NCI-H524 (cell line): ENCODE measurements at places on chromosomes 6 and 20.
A peak's percentile ranks its signal among the peaks of the same experiment; 100 is the strongest.

- no peak for DNase-seq
These were observed 3.2 kb downstream of the HRH3 start for GRCh38 chr20:62216636-62217566.

DNA sequence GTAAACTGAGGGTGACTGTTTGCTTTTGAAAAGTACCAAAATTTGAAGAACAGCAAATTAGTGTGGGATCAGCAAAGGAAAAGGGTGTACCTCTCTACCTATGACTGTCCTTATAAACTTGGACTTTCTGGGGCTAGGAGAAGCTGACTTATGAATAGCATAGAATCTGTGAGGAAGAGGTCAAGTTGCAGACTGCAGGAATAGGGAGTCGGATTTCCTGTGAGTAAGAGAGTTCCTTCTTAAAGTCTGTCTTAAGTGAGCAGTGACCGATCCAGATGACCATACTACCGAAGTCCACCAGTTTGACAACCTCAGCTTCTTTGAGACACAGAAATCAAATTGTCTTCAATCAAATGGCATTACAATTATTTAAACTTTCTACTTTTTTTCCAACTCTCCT lies 708.7 kb downstream of the UTRN start:
- no peak for DNase-seq

GRCh38 chr20:1405801-1406200 lies 12.9 kb upstream of the FKBP1A start:
- DNase-seq = no peak

GRCh38 chr6:42106112-42107023 lies 36.1 kb downstream of the C6orf132 start:
- no peak for DNase-seq

DNA sequence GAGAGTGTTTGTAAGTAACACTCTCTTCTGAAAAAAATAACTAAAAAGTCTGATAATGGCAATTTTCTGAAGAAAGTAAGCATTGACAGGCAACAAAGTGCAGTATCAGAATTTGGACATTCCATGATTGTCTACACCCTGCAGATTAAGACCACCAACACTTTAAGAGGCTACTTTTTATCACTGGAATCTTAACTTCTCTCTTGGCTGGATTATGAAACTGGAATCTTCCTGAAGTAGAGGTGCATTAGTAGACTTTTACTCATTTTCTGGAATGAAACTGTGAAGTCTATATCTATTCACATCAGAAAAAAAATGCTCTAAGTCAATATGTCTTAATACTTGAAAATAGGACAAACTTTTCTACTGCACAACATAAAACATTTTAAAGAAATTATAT lies 547.5 kb downstream of the COL12A1 start:
- no peak for DNase-seq

- DNase-seq = no peak
These were observed 15.7 kb upstream of the ENPP1 start for GRCh38 chr6:131792091-131792496.

DNA sequence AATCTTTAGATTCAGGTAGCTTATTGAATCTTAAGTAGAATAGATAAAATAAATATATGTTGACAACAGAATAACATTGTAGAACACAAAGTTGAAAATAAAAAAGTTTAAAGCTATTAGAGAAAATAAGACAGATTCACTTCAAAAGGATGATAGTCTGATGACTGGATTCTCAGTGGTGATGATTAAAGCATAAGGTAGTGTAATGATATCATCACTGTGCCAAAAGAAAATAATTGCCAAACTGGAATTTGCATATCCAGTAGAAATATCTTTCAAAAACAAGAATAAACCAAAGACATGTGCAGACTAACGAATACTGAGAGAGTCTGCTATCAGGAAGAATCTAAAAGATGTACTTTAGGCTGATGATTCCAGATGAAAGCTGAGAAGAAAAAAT lies 30.2 kb downstream of the ENPP1 start:
- DNase-seq = no peak

DNA sequence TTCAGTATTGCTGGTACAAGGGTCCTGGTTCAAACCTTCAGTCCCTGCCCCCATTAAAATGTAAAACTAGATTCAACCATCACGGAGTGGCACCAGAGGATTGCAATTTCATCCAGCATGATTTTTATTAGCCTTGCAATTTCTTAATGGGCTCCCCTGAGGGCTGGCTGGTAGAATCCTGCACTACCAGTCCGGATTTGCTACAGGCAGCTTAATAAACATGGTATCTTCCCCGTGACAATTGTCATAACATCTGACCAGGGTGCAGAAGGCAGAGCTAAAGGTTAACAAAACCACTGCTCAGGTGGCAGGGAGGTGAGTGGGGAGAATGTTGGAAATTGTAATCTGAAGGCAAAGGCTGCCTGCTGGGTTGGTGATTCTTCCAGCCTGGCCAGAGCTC lies 94.5 kb downstream of the PKHD1 start:
- DNase-seq = no peak

DNA sequence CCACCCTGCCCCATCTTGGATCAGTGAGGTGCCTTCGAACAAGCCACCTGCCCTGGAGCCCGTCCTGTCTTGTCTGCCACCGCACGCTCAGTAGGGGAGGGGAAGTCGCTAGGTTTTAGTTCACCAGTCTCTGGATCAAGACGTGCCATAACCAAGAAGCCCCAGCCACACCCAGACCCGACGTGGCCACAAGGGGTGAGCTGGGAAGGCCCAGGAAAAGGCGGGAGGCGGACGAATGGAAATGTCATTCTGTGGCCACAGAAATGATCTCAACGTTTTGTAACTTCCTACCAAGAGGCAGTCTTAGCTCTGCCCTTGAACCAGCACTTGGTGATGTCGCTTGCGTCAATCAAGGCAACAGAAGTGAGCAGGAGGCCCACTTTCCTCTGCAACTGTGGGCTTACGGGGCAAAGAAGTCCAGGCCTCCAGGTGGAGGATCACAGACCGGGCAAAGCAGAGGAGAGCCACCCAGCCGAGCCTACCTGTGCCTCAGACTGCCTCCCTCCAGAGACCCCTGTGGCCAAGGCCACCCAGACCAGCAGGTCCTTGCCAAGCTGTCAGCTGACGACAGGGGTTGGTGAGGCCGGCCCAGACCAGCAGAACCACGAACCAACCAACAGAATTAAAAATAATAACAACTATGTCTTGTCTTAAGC lies 14.5 kb downstream of the GMEB2 start:
- no peak for DNase-seq

DNA sequence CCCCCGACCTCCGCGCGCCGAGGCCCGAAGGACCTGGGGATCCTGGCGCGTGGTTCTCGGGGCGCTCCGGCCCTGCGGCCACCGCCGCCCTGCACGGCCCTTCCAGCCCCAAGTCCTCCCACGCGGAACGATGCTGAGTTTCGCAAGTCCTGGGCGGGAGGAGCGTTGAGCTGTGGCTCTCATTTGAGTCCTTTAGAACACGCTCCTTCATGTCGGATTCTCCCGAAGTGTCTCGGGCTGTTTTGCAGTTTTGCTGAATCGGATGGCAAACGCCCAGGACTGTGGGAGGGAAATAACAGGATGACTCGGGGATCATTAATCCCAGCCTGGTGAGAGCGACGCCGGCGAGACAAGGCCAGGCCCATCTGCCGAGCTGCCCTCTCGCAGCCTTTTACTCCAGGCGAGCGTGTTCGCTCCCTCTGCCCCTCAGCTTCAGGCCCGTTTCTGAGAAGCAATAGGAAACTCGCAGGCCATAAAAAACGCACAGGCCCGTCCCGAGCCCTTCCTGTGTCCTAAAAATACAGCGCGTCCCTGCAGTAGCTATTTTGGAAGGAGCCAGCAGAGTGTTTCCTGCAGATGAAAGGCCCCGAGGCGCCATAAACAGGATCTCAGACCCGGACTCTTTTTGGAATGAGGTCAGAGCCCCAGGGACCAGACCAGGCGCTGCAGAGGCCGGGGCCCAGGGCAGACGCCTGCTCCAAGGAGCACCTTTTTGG lies 153.5 kb downstream of the DLL1 start:
- DNase-seq = no peak

GRCh38 chr6:144349690-144350527 lies 64.8 kb downstream of the UTRN start:
- no peak for DNase-seq

DNA sequence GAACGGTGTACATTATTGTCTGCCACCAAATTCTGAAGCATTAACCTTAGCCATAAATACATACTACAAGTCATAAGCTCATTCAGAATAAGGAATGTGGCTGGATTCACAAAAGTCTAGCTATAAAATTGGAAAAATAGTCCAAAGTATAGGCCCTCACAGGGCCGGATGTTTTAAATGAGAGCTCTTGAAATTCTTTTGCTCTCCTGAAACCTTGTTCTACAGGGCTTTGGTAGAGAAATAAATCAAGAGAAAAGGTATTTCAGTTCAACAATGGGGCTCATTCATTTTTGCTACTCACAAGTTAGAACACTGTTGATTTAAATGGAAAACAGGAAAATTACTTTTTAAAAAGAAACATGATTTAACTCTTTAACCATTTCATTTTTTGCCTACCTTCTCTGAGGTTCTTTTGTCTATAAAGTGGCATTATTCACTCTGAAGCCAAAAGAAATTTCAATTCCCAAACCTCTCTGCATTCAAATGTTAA lies 58.0 kb downstream of the PREP start:
- no peak for DNase-seq

DNA sequence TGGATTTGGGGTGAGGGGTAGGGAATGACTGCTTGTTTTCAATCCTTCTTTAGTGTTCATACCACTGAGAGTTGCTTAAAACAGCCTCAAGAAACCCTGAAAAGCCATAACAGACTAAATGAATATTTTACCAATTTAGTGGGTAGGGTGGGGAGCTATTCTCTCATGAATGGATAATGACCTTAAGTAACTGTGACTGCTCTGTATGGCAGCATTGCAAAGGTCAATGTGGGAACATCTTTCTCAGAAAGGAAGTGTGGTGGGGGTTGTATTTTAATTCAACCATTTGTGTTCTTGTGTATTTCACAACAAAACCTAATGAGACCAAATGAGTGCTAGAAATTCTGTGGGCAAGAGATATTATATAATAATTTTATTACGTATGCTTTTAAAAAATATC lies 55.7 kb downstream of the PHACTR2 start:
- no peak for DNase-seq

DNA sequence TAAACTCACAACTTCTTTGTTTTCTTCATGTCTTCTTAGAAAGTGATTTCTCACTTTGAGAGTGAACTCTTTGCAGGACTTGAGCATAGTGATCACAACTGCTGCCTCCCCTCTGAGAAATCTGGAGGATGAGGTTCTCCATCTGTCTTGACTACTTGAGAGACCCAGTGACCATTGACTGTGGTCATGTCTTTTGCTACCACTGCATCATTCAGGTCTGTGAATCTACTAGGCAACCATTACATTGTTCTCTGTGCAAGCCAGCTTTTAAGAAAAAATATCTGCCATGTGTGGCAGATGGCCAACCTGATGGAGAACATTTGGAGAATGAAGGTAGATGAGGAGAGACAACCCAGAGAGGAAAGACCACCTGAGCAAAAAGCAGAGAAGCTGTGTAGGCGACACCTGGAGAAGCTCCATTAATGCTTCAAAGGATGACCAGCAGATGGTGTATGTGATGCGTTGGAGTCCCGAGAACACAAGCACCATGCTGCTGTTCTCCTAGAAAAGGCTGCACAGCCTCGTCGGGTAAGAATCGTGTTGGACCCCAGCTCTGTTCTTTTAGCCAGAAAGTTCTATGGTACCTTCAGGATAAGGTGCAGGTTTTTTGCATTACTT lies 25.1 kb upstream of the TRIM26 start:
- DNase-seq = no peak

GRCh38 chr20:14193885-14194284 lies 143.5 kb downstream of the FLRT3 start:
- peak; percentile 19 for DNase-seq

- DNase-seq = no peak
These were observed 11.7 kb upstream of the PRIM2 start for GRCh38 chr6:57305761-57306160.

GRCh38 chr6:136063096-136063495 lies 187.0 kb downstream of the MTFR2 start:
- no peak for DNase-seq

DNA sequence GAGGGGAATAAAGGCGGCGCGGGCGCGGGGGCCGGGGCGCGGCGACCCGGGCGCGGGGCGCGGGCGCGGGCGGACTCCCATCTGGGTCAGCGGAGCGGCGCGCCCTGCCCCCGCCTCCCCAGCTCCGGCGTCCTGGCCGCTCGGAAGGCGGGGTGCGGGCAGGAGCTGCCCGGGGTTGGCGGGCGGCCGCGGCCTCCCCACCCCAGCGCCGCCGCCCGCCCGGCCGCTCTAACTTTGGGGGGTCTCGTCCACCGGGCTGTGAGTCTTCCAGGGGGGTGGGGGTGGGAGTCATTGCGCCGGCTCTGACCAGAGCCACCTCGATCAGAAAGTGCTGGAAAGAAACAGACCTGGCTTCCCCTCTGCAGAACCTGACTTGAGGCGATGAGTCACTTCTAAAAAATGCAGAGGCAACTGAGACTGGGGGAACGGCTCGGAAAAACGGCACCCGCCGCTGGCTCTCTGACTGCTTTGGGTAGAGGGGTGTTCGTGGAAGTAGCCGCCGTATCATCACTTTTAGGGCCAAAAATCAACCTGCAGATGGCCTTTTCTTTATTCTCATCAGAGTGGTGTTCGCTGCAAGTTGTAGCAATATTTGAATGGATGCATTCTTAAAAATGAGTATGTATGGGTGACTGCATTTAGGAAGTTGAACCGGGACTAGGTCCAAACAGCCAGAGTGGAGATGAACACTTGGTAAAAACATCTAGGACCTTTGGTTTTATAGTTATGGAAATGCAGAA lies 667 bp downstream of the CAP2 start:
- DNase-seq = peak; percentile 29

DNA sequence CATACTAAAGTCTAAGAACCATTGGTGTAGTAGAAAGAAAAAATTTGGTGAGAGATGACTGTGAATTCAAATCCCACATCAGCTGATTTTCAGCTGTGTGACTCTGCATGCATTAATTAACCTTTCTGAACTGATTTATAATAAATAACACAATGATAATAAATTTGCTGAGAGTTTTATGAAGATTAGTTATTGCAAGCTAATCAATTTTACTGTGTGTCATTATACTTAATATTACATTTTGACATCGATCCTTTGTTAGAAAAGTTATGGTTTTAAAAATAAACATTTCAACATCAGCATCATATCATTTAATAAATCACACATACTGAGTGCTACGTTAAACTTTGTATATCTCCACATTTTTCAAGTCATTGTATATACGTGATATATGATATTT lies 599.7 kb upstream of the MMS22L start:
- DNase-seq = no peak

GRCh38 chr6:142945446-142946180 lies 637 bp upstream of the HIVEP2 start:
- DNase-seq = no peak

DNA sequence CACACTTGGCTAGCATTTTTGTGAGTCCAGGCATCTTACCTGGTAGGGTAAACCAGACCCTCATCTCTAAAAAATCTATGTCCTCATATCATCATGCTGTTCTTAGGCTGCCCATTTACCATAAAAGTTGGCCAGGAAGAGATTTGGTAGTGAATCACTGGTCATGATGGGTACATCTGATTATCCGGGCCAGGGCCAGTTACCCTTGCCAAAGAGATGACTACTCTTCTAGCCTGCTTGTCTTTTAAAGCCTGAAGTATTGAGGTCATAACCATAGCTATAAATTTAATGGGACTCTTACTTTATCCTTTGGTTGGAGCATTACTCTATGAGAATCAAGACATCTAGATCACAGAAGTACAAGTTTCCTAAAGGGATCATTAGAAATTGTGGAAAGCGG lies 276.8 kb downstream of the TENT5A start:
- DNase-seq = no peak

GRCh38 chr6:145506136-145506535 lies 229.2 kb downstream of the EPM2A start:
- DNase-seq = no peak
